Osteoblast (primary cell): ENCODE measurements at places on chromosomes 6 and 20.

DNA sequence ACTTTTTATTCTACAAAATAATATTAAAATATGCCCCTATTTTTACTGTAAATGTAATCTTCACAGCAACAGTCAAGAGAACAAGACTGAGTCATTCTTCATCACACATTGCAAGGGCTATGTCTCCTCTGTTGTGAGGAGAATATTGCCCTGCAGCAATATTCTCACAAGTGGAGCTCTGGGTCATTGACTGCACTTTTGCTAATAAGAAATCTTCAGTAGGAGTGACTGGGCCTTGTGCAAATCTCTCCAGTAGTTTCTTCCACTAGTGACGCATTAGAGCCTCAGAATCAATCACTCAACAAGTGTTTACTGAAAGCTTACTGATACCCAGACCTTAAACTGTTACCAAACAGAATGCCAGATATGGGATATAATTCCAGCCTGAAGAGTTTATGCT lies 49.1 kb downstream of the LAMA2 start:
- peak; percentile 4 for DNase-seq

DNA sequence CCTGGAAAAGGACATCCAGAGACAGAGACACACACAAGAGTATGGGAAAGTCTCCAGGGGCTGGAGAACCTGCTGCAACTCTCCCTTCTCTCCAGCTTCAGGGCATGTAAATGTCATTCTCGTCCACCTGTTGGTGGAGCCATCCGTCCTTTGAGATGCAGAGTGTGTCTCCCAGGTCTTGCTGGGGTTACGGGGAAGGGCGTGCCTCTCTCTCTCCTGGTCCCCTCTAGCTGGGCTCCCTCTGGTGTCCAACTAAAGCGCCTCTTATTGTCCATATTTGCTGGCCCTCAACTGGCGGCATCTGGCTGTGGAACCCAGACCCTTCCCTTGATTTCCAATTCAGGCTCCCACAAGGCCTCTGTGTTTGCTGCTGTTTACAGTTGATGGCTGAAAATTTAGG lies 244.1 kb downstream of the BMP7 start:
- no peak for DNase-seq

- no peak for DNase-seq
Measured at GRCh38 chr6:72850469-72850868, 228.6 kb downstream of the KCNQ5 start.

DNA sequence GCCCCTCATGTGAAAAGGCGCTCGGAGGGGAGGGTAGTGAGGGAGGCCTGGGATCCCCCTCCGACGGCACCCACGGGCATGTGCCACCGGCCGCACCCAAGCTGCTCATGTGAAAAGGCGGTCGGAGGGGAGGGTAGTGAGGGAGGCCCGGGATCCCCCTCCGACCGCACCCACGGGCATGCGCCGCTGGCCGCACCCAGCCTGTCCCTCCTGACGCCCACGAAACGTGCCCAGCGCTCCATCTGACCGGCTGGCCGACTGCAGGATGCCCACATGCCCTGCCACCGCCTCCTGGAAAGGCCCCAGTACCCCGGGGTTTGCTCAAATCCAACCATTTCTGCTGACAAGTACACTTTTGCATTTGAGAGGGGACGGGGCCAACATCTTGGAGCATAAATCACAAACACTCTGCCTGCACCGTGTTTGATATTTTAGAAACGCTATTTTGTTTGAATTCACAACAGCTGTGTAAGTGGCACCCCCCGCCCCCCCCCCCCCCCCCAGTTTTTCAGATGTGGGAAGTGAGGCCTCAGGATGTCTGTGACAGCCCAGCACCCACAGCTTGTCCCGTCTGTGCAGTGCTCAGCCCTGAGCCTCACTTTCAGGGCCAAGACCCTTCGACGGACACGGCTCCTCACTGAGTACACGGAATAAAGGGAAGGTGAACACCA lies 34.1 kb downstream of the SLC2A4RG start:
- peak; percentile 76 for DNase-seq

DNA sequence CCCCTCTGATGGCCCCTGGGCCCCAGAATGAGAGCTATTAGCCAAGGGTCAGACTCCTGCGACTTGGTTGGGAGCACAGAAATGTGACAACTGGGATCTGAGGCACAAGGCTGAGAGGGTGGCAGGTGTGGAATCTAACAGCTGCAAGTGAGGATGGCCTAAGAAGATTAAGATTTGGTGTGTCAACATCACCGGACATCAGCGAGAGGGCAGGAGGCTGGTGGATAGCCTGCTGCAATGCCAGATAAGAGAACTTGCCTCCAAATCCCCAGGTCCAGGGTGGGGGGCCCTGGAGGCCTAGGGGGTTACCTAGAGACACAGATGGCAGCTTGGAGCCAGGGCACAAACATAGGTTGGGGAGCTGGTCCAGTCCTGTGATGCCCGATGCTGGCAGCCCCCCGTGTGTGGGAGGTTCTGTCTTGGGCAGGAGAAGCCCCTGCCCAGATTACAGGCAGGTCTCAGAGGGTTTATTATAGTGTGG lies 155.8 kb downstream of the GRM4 start:
- DNase-seq: no peak

- DNase-seq: peak; percentile 88
Measured at GRCh38 chr20:51529081-51529681, 13.3 kb downstream of the NFATC2 start.

DNA sequence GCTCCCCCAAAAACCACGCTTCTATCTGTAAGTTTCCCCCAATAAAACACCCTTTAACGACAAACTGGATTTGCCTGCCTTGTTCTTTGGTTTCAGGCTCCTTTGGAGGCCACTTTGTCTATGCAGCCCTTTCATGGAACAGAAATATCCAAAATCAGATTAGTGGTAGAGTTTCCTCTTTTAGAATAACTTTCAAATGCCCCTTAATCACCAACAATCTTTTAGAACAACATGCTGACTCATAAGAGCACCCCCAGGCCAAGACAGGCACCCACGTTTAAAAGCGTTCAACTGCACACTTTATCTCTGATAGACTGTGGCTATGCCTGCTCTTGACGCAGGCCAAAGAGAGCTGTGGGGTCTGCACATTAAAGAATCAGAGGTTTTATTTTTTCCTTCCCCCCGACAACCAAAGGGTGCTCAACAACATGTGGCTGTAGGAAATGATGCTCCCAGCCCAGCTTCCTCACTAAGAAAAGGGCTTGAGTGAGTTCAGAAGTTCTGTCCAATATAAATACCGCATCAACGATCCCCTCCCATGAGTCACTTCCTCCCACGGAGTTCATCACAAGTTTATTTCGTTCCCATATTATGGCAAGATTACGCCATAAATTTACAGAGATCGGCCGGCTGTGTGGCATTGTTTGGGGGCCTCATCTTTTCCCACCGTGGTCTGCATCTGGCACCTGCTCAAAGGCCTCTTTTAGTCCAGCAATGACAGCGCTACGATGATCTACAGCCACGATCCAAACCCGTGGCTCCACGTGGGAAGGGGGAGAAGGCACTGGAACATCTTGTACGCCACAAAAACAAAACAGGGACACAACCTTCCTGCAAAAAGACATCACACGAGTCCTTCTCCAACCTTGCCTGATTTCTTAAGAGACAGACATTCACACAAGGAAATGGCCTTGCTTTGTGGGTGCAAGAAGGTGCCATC lies 88.8 kb upstream of the NFATC2 start:
- peak; percentile 91 for DNase-seq

GRCh38 chr6:33172688-33173534 lies 19.4 kb downstream of the COL11A2 start:
- peak; percentile 99 for DNase-seq

DNA sequence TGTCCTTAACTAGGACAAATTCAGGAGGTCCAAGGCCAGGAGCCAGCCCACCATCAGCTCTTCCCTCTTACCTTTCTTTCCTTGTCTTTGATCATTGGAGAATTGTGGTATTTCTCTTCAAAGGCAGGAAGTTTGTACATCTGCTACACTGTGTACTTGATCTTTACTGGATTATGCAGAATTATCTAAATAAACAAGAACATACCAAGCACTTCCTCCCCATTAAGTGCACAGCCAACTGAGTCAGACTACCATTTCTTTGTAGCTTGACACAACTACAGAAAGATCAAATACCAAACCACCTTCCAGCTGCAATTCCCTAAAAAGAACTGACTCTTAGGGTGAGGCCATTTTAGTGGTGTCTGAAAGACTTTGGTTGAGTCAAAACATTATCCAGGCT lies 195.1 kb downstream of the HDGFL1 start:
- DNase-seq: peak; percentile 9

GRCh38 chr6:90156861-90157260 lies 139.8 kb downstream of the BACH2 start:
- DNase-seq: no peak

GRCh38 chr6:36113703-36114102 lies 16.6 kb upstream of the MAPK13 start:
- DNase-seq: no peak

- no peak for DNase-seq
Measured at GRCh38 chr6:158256746-158257424, 55.4 kb upstream of the TULP4 start.

DNA sequence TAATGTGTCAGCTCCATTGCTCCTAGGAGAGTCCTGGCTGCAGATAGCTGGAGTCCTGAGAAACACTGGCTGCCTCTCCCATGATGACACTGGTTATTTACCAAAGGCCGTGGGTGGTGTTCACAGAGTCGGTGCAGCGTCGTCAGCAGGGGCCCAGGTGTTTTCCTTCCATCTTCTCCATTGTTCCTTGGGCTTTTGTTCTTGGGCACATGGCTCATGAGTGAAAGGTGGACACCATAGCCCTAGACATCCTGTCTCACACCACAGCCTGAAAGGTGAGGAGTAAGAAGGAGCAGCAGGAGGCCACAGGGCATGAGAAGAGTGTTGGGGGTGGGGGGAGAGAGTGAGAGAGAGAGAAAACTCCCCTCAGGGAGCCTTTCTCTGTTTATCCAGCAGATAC lies 9.1 kb downstream of the CST5 start:
- DNase-seq: no peak
